ENCODE measurements at places on chromosomes 6 and 20. TPM values are rescaled to one million over a fixed set of nuclear protein-coding genes. Genes with fewer than 3 reads are reported as not detected.
A peak's percentile ranks its signal among the peaks of the same experiment; 100 is the strongest.

GRCh38 chr6:121222656-121223055 is 111.6 kb downstream of the TBC1D32 start:
- no peak overlapping the region for H3K4me3 ChIP-seq
- no peaks in the 10 kb centered on the region for H3K27me3 ChIP-seq
- H3K27ac ChIP-seq = no peak overlapping the region
- H3K4me1 ChIP-seq = no peaks in the 10 kb centered on the region
- peaks cover 8% of the 10 kb centered on the region for H3K36me3 ChIP-seq

GRCh38 chr6:11403035-11403601 is 134.4 kb upstream of the TMEM170B start:
- no peaks in the 10 kb centered on the region for H3K27me3 ChIP-seq
- H3K36me3 ChIP-seq = no peaks in the 10 kb centered on the region
- no peak for DNase-seq
- peaks cover 10% of the 10 kb centered on the region for H3K4me1 ChIP-seq

- no peak overlapping the region for H3K4me3 ChIP-seq
- DNase-seq = no peak
- H3K27me3 ChIP-seq = no peaks in the 10 kb centered on the region
- peak overlapping the region; percentile 64 for H3K27ac ChIP-seq
These were observed 147.1 kb downstream of the PRL start for GRCh38 chr6:22149501-22150367.

- H3K4me1 ChIP-seq = no peaks in the 10 kb centered on the region
- no peak for DNase-seq
- H3K36me3 ChIP-seq = no peaks in the 10 kb centered on the region
- no peaks in the 10 kb centered on the region for H3K27me3 ChIP-seq
- no peak overlapping the region for H3K4me3 ChIP-seq
- H3K27ac ChIP-seq = no peak overlapping the region
These were observed 170.0 kb upstream of the DTNBP1 start for GRCh38 chr6:15832841-15833240.

DNA sequence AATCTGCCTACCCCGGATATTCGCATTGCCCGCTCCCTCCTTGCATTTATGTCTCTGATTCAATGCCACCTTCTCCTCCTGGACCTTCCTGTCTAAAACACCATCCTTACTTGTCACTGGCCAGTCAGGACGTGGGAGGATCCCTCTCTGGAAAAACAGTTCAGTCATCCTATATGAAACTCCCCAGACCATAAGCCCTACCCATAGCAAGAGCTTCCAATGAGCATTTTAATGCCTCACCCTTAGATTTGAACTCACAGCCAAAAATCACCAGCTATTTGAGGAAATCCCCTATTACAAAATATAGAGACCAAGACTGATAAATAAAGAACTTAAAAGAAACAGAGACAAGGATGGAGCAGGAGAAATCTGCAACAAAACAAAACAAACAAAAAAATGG is 86.4 kb downstream of the SHLD1 start:
- no peaks in the 10 kb centered on the region for H3K36me3 ChIP-seq
- no peak overlapping the region for H3K4me3 ChIP-seq
- no peak overlapping the region for H3K27ac ChIP-seq

- no peak overlapping the region for H3K4me3 ChIP-seq
- DNase-seq = no peak
- H3K27me3 ChIP-seq = peaks cover 10% of the 10 kb centered on the region
- no peaks in the 10 kb centered on the region for H3K4me1 ChIP-seq
These were observed 74.6 kb upstream of the THBS2 start for GRCh38 chr6:169328112-169328801.

- DNase-seq = peak; percentile 50
- H3K36me3 ChIP-seq = no peaks in the 10 kb centered on the region
- peaks cover 26% of the 10 kb centered on the region for H3K4me1 ChIP-seq
- no peak overlapping the region for H3K27ac ChIP-seq
These were observed 7.3 kb upstream of the ITPR3 start for GRCh38 chr6:33613795-33614168.

GRCh38 chr20:5065879-5066383 is 53.8 kb downstream of the PCNA start:
- no peak overlapping the region for H3K27ac ChIP-seq
- no peak for DNase-seq
- no peaks in the 10 kb centered on the region for H3K27me3 ChIP-seq
- no peak overlapping the region for H3K4me3 ChIP-seq
- no peaks in the 10 kb centered on the region for H3K36me3 ChIP-seq

GRCh38 chr6:104527311-104527710 is 332.4 kb downstream of the HACE1 start:
- H3K36me3 ChIP-seq = no peaks in the 10 kb centered on the region
- DNase-seq = no peak
- H3K4me1 ChIP-seq = peaks cover 18% of the 10 kb centered on the region
- H3K27me3 ChIP-seq = no peaks in the 10 kb centered on the region
- H3K27ac ChIP-seq = no peak overlapping the region

DNA sequence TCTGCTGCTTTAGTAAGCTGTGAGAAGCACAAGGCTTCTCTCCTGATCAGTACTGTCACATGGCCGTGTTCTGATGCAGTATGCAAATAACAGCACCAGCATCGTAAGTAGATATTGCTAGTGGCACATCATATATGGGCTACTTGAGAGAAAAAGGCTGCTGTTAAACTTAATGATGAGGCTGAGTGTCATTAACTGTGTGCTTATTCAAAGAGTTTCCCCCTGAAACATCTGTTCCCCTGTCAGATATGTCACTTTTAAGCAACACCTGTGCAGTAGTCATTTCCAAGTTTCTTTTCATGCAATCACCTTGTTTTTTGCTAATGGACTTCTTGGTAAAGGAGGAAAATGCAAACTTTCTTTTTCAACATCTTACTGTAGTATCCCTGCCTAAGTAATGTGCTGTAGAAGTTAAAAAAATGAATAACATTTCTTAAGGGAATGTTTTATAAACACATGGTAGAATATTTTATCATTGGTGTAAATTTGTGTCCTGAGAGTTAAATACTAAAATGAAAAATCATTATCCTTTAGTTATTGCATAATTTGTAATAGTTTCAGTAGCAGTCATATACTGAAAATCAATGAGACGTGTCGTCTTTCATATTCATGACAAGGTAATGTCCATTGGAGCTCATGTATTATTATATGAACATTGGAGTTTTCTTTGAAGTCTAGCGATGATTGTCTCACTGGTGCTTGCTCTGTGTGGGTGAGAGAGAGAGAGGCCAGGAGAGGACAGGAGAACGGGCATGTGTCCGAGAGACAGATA is 366.3 kb downstream of the CDKAL1 start:
- H3K27me3 ChIP-seq = no peaks in the 10 kb centered on the region
- H3K4me1 ChIP-seq = no peaks in the 10 kb centered on the region
- H3K36me3 ChIP-seq = no peaks in the 10 kb centered on the region
- no peak overlapping the region for H3K27ac ChIP-seq
- DNase-seq = no peak

GRCh38 chr6:47680051-47680450 is 18.3 kb upstream of the ADGRF4 start:
- H3K27me3 ChIP-seq = no peaks in the 10 kb centered on the region
- peak overlapping the region; percentile 0 for H3K27ac ChIP-seq
- no peaks in the 10 kb centered on the region for H3K36me3 ChIP-seq
- H3K4me3 ChIP-seq = no peak overlapping the region

GRCh38 chr20:11255860-11256259 is 582.1 kb upstream of the JAG1 start:
- H3K4me3 ChIP-seq = no peak overlapping the region
- H3K27ac ChIP-seq = no peak overlapping the region
- no peak for DNase-seq
- no peaks in the 10 kb centered on the region for H3K36me3 ChIP-seq
- H3K4me1 ChIP-seq = no peaks in the 10 kb centered on the region
- no peaks in the 10 kb centered on the region for H3K27me3 ChIP-seq

GRCh38 chr6:42451333-42452170 is at the start of gene TRERF1:
TSS of gene TRERF1 (minus strand) at chr6:42451926. CDS start at chr6:42269590, 182,336 bp downstream.
- peaks cover 13% of the 10 kb centered on the region for H3K4me1 ChIP-seq
- H3K27me3 ChIP-seq = no peaks in the 10 kb centered on the region
- H3K4me3 ChIP-seq = peak within 1 kb of the TSS; percentile 66
- no peaks in the 10 kb centered on the region for H3K36me3 ChIP-seq
- DNase-seq = peak; percentile 78

DNA sequence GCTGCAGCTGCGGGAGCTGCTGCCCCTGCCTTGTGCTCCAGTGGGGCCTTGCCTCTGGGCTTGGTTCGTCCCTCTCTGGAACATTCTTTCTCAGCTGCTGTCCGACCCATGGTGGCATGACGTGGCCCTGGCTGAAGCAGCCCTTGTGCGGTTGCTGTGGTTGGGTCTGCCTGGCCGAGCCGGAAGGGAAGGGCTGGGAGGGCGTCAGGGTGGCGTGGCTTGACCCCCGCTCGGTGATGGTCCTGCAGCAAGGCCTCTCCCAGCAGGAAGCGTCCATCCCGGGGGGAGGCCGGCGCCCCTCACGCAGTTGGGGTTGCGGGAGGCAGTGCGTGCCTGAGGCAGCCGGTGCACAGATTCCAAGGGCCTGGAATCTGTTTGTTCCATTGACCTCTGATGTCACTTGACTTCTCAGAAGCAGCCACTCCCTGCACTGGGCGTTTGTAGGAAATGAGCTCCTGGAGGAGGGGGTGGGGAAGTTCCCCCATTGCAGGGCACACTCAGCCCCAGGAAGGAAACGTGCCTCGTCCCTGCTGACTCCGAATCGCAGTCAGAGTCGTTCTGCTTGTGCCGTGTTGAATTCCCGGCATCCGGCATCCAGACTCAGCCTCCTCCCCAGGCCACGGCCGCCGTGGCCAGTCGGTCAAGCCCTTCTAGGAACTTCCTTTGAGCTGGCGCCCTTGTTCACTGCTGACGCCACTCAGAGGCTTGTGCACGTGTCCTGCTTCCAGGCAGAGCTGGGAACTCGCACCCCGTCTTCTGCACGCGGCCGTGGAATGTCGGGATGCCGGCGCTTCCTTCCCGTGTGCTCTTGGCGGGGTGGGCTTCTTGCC is 9.7 kb upstream of the TNFRSF6B start:
- H3K27me3 ChIP-seq = no peaks in the 10 kb centered on the region
- H3K4me3 ChIP-seq = no peak overlapping the region
- DNase-seq = peak; percentile 88
- peak overlapping the region; percentile 48 for H3K27ac ChIP-seq
- H3K36me3 ChIP-seq = peaks cover 7% of the 10 kb centered on the region

DNA sequence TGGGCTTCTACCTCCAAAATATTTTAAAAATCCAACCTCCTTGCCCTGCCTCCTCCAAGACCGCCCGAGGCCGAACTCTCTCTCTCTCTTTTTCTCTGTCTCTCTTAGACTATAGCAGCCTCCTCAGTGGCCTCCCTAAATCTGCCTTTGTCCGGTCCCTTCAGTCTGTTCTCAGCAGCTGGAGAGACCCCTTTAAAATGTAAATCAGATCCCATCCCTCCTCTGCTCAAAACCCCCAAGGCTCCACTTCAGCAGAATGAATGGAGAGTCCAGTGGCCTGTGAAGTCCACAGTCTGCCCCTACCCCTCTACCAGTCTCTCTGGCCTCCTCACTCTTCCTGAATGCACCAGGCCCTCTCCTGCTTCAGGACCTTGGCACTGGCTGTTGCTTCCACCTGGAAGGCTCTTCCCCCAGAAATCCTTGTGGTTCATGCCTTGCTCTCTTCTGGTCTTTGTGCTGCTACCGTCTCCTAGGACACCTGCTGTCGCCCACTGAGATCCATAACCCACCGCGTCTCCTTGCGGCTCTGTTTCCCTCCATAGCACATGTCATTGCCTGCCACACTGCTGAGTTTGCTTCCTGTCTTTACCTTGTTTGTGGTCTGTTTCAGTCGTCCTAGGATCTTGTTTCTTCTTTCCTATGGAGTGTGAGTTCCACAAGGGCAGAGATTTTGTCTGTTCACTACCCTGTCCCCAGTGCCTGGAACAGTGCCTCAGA is 6.0 kb downstream of the MLN start:
- H3K4me1 ChIP-seq = peaks cover 14% of the 10 kb centered on the region
- H3K4me3 ChIP-seq = no peak overlapping the region
- DNase-seq = no peak
- H3K27me3 ChIP-seq = no peaks in the 10 kb centered on the region
- H3K36me3 ChIP-seq = no peaks in the 10 kb centered on the region

- H3K4me3 ChIP-seq = no peak overlapping the region
- no peaks in the 10 kb centered on the region for H3K36me3 ChIP-seq
- no peak overlapping the region for H3K27ac ChIP-seq
- H3K27me3 ChIP-seq = no peaks in the 10 kb centered on the region
- no peaks in the 10 kb centered on the region for H3K4me1 ChIP-seq
- DNase-seq = peak; percentile 56
These were observed 61.4 kb downstream of the BMP2 start for GRCh38 chr20:6828794-6829423.

GRCh38 chr20:49132995-49133478 is 55.1 kb downstream of the STAU1 start:
- DNase-seq = peak; percentile 60
- H3K4me3 ChIP-seq = no peak overlapping the region
- H3K27me3 ChIP-seq = no peaks in the 10 kb centered on the region
- peaks cover 13% of the 10 kb centered on the region for H3K4me1 ChIP-seq
- peaks cover 24% of the 10 kb centered on the region for H3K36me3 ChIP-seq

- H3K36me3 ChIP-seq = no peaks in the 10 kb centered on the region
- H3K4me3 ChIP-seq = no peak overlapping the region
- H3K27me3 ChIP-seq = peaks cover 19% of the 10 kb centered on the region
- H3K4me1 ChIP-seq = peaks cover 6% of the 10 kb centered on the region
- no peak overlapping the region for H3K27ac ChIP-seq
These were observed 13.7 kb downstream of the PNPLA1 start for GRCh38 chr6:36283608-36284007.

- DNase-seq = no peak
- no peak overlapping the region for H3K4me3 ChIP-seq
- no peaks in the 10 kb centered on the region for H3K4me1 ChIP-seq
- H3K27ac ChIP-seq = no peak overlapping the region
- no peaks in the 10 kb centered on the region for H3K36me3 ChIP-seq
These were observed 486.3 kb upstream of the MARCKS start for GRCh38 chr6:113370508-113371502.

The OVOL2 gene
- polyA plus RNA-seq = 4.4 TPM

The ID4 gene
- 41.6 TPM for polyA plus RNA-seq

The PSORS1C1 gene
- polyA plus RNA-seq = 0.33 TPM

The PCK1 gene
- polyA plus RNA-seq = 13.3 TPM

The C6orf141 gene
- polyA plus RNA-seq = 24.1 TPM

The FOXF2 gene
- 25.0 TPM for polyA plus RNA-seq

The CALHM4 gene
- polyA plus RNA-seq = 0.13 TPM

The FAM217A gene
- polyA plus RNA-seq = 0.69 TPM

The GTSF1L gene
- polyA plus RNA-seq = not detected

All from large intestine (tissue), 12 donors.